ENCODE measurements at places on chromosomes 5 and 9.

- no peak for DNase-seq
These were observed 25.1 kb upstream of the GCNT1 start for GRCh38 chr9:76433836-76434235.

DNA sequence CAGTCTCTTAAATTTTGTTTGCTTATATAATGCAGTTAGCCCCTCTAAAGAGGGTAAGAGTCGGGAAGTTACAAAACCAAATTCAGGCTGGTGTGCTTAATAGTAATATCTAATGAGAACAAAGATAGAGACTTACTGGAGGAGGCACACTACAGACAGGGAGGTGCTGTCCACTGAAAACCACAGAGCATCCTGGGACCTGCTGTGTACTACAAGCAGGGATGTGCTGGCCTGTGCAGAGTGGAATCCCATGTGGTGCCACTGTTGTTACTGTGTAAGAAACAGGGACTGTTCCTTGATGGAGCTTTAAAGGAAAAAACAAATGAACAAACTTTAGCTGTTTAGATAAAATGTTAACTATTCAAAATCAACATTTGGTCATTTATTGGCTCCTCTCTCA is 42.4 kb downstream of the RNF38 start:
- no peak for DNase-seq

- DNase-seq = no peak
These were observed 13.7 kb downstream of the ERMP1 start for GRCh38 chr9:5819174-5819573.

GRCh38 chr9:16884952-16885513 is 14.6 kb upstream of the BNC2 start:
- DNase-seq = no peak

GRCh38 chr9:90726215-90726614 is 75.4 kb upstream of the SYK start:
- no peak for DNase-seq

GRCh38 chr5:109756543-109757185 is 66.9 kb downstream of the MAN2A1 start:
- DNase-seq = no peak

DNA sequence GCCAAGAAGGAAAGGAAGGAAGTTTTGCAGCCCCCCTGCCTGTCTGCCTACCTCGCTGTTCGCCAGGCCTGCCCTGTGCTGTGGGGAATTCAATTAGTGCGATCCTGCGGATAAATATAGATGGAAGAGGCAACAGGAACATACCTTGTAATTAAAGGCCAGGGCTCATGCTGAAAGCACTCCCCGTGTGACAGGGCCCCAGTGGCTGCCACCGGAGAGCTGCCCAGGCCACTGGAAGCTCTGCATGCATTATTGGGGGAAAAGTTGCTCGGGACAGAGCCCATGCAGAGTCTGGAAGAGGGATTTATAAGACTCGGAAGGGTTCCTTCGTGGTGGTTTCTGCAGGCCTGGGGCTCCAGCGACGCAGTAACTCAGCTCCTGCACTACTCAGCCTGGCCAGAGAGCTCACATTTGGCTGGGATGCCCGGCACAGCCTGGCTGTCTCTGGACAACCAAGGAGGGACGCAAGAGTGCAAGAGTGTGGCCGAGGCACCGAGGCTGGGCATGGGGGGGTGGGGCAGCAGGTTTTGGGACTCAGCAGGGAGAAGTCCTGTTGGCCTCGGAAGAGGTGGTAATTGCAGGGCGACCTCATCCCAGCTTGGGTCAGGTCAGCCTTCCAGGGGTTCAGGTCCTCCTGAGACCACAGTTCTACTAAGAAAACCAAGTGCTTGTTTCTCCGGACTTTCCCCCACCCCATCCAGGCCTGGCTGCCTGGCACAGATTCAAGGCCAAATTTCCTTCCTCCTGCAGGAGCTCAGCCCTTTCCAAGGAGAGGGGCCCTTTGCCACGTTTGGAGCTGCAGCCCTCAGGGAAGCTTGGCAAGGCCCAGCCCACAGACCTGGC is 68.1 kb upstream of the GGTA1 start:
- no peak for DNase-seq
